ENCODE measurements at places on chromosomes 2 and 18. TPM values are rescaled to one million over a fixed set of nuclear protein-coding genes. Genes with fewer than 3 reads are reported as not detected.

The RGPD3 gene
- total RNA-seq = not detected

The RNF125 gene
- total RNA-seq = 1.1 TPM

The LBX2 gene
- total RNA-seq = 0.78 TPM

The ZEB2 gene
- total RNA-seq = 135 TPM

The SERPINB13 gene
- not detected for total RNA-seq

The POMC gene
- 7.3 TPM for total RNA-seq

The CTDSP1 gene
- total RNA-seq = 99.9 TPM

DNA sequence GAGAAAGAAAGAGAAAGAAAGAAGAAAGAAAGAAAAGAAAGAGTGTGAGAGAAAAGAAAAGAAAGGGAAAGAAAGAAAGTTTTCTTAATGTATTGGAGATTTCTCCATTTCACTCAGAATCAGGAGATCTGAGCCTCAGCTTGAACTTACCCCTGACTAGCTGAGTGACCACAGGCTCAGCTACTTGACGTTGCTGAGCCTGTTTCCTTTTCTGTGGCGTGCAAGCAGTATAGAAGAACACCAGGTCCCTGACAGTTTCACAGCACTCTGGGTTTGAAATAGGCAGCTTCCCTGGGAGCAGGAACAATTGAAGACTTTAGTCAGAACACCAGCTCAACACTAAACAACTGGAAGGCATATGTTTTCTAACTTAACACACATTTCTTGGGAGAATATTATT is 44.7 kb downstream of the MARCO start:
- no peak for DNase-seq

DNA sequence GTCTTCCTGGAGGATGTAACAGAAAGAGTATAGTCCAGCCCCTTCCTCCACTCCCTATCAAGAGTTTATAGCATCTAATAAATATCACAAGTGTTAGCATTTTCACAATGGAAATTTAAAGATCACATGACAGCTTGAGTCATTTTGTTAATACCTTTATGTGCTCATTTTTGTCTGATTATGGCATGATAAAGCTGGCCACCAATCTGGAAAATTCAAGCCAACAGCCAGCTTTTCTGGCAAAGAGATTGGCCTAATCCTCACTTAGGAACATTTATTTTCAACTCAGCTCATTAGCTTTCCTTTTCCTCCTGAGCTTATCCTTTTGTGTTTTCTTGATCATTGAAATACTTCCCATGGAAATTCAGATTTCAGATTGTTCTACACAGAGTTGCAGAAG is 262.9 kb upstream of the RBMS1 start:
- DNase-seq = no peak

GRCh38 chr2:63866009-63866709 is 24.5 kb downstream of the UGP2 start:
- DNase-seq = no peak

DNA sequence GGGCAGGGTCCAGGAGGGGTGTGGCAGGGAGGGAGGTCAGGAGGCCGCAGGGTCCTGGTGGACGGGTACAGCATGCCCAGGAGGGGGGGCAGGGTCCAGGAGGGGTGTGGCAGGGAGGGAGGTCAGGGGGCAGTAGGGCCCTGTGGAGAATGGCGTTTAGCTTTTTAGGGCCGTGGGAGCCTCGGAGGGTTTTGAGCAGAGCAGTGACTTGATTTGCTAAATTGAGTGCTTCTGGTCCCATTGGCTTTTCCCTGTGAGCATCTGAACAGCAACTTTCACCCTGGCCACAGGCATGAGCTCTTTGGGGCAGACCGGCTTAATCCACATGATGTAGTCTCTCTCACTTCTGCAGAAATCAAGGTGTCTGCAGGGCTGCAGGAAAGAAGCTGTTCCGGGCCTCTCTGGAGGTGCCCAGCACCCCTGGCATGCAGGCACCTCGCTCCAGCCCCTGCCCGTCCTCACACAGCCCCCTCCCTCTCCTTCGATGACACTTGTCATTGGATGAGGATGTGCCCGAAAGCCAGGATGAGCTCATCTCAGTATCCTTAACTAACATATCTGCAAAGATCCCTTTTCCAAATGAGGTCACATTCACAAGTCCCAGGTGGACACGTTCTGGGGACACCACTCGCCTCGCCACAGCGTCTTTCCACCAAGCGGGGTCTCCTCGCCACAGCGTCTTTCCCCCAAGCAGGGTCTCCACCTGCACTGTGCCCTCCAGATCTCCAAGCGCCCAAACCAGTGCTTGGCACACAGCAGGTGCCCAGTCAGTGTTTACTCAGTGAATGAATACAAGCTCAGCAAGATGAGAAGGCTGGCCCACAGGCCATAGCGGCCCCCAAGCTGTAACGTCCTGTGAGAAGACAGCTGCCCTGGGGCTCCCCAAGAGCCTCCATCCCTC is 94.0 kb downstream of the NDUFA10 start:
- DNase-seq = no peak

GRCh38 chr2:200040831-200041230 is 85.4 kb downstream of the MAIP1 start:
- DNase-seq = no peak

GRCh38 chr2:54079331-54079730 is 36.1 kb upstream of the ACYP2 start:
- no peak for DNase-seq

All from right cardiac atrium (tissue), 5 donors.